ENCODE measurements at places on chromosomes 12 and 14.

- no peak for DNase-seq
Measured at GRCh38 chr12:34287986-34288962, 266.0 kb downstream of the ALG10 start.

GRCh38 chr12:55930771-55931316 lies at the start of gene DGKA:
Gene DGKA (plus strand): TSS chr12:55931162. CDS start chr12:55936504, 5,342 bp downstream.
- DNase-seq = peak; percentile 55

- no peak for DNase-seq
Measured at GRCh38 chr14:105987563-105987962, 461.2 kb downstream of the TMEM121 start.

- DNase-seq = peak; percentile 82
Measured at GRCh38 chr14:22598099-22598895, at the start of gene ABHD4. Gene ABHD4 (plus strand): TSS chr14:22598300. CDS start chr14:22598307, 7 bp downstream.

GRCh38 chr12:76329159-76329558 lies 19.1 kb downstream of the BBS10 start:
- no peak for DNase-seq

DNA sequence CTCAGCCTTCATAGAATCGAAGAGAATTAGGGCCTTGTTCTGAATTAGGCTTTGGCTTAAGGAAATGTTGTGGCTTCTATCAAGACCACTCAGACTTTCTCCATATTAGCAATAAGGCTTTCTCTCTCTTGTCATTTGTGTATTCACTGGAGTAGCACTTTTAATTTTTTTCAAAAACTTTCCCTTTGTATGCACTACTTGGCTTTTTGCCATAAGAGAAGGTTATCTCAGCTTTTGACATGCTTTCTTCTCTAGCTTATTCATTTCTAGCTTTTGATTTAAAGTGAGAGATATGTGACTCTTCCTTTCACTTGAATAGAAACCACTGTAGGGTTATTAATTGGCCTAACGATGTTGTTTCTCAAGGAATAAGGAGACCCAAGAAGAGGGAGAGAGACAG lies 244.2 kb downstream of the GPHN start:
- no peak for DNase-seq

- DNase-seq = peak; percentile 4
Measured at GRCh38 chr12:77685112-77685511, 145.6 kb upstream of the NAV3 start.

GRCh38 chr14:52400846-52401245 lies 86.7 kb downstream of the PTGER2 start:
- DNase-seq = no peak

DNA sequence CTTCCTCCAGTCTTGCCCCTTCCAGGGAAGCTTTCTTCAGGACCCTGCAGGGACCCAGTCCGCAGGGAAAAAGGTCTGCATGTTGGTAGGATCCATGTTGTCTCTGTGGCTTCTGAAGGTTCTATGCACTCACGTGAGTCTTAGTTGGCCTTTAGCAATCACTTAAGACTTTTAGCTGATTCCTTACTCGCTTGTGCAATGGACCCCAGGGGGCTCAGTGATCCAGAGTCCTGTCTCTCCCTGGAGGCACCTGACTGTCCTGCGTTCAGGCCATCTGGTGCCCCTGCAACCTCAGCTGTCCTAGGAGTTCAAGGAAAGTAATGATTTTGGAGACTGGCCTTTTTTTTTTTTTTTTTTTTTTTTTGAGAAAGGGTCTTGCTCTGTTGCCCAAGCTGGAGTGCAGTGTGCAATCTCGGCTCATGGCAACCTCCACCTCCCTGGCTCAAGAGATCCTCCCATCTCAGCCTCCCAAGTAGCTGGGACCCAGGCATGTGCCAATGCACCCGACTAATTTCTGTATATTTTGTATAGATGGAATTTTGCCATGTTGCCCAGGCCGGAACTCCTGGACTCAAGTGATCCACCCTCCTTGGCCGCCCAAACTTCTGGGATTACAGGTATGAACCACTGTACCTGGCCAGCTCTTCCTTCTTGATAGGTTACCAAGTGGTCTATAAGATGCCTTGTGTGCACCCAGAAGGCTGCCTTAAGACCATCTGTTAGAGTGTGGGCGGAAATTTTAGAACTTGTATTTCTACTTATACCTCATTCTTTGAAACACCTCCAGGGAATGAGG lies 4.6 kb downstream of the IFI27L2 start:
- DNase-seq = no peak

DNA sequence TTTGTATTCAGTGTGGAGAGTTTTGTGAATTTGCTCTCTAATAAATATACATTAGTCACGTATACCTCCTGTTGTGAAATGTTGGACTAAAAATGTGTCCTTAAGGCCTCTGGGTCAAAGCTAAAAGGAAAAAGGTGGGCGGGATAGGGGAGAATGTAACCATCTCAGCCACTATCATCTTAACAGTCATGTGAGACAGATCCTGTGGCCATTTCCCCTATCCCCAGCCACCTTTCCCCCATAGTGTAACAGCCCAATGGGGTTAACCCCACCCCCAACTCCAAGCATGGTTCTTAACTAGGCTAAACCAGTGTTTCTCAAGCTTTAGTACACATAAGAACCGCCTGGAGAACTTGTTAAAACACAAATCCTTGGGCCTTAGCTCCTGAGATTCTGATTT lies 6.5 kb upstream of the ITPR2 start:
- DNase-seq = no peak

- DNase-seq = no peak
Measured at GRCh38 chr14:102849526-102850379, 72.5 kb downstream of the TRAF3 start.

GRCh38 chr14:76715511-76716081 lies 45.7 kb upstream of the VASH1 start:
- DNase-seq = no peak

All from germinal center (tissue), 1 donor.